ENCODE measurements at places on chromosomes 3 and 15.
A peak's percentile ranks its signal among the peaks of the same experiment; 100 is the strongest.

GRCh38 chr3:27556887-27557286 lies 72.7 kb upstream of the SLC4A7 start:
- no peak for DNase-seq

- no peak for DNase-seq
Measured at GRCh38 chr15:27673766-27674445, 425.2 kb downstream of the OCA2 start.

DNA sequence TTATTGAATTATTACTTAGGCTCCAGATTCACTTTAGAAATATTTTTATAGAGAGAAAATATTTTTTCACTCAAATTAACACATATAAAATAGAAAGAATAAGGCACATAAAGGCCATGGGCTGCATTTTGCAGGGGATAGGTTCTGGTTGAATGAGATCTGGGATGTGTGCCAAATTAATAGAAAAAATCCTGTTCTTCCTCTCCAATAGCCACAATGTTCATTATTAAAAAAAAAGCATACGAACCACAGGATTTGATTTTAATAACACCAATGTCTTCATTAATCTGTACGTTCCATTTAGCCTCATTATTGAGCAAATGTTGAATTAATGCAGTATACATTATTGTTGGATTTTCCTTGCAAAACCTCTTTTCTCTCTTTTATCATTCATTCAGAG lies 622.8 kb upstream of the AGTR1 start:
- DNase-seq: peak; percentile 8

- DNase-seq: no peak
Measured at GRCh38 chr3:64495781-64496334, 191.9 kb downstream of the ADAMTS9 start.

DNA sequence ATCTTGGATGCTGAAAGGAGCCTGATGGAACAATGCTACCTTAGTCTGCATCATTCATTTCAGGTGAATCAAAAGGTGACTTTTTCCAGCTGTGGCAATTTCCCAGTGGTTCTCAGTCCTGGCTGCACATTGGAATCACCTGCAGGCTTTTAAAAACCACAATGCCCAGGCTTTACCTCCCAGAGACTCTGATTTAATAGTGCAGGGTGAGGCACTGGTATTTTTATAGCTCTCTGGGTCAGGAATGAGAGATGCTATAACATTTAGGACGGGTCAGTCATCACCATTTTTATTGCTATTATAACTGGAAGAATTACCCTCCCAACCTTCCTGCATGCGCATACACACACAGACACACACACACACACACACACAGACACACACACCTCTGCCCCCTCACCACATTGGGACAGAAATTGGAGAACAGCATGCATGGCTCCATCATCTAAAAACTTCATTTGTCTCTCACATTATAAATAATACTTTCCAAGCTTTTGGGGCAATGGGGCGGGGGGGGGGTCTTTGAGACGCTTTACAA lies 41.1 kb downstream of the LARP6 start:
- no peak for DNase-seq

DNA sequence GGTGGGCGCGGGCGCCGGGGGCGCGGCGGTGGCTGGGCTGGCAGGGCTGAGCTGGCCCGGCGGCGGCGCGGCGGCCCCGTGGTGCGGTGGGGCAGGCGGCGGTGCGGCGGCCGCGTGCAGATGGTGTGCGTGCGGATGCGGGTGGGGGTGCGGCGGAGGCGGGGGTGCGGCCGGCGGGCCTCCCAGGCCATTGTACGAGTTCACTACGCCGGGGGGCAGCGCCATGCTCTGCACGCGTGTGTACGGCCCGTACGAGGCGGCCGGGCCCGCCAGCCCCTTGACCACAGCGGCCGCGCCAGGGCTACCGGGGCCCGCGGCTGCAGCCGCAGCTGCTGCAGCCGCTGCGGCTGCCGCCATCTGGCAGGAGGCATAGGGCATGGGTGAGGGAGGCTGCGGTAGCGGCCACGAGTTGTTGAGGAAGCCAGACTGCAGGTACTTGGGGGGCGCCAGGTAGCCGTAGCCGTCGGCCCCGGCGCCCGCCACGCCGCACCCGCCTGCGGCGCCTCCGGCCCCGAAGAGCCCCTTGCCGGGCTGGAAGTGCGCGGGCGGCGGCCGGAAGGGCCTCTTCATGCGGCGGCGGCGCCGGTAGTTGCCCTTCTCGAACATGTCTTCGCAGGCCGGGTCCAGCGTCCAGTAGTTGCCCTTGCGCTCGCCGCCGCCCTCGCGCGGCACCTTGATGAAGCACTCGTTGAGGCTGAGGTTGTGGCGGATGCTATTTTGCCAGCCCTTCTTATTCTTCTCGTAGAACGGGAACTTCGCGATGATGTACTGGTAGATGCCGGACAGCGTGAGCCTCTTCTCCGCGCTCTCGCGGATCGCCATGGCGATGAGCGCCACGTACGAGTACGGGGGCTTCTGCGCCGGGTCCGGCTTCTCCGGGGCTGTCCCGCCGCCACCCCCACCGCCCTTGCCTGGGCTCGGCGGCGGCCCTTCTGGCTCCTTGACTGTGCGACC lies 951 bp downstream of the FOXL2 start:
- DNase-seq: no peak

DNA sequence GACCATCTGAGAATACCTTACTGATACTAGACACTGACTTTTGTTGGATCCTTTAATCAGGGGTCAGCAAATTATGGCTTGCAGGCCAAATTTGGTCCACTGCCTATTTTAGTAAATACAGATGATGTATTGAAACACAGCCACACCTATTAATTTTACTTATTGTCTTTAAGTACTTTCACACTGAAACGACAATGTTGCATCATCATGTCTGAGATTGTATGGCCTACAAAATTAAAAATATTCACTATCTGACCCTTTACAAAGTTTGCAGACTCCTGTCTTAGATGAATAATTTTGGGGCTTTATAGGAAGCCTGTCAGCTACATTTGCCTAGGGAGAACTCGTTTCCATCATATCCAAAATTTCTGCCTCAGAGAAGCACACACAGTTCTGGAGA lies 503.2 kb upstream of the TGFBR2 start:
- DNase-seq: no peak

GRCh38 chr3:4588466-4588865 lies 95.3 kb downstream of the ITPR1 start:
- DNase-seq: no peak

- DNase-seq: no peak
Measured at GRCh38 chr3:28326458-28326926, 22.0 kb upstream of the ZCWPW2 start.

GRCh38 chr15:84685304-84685703 lies 27.3 kb upstream of the NMB start:
- DNase-seq: no peak

DNA sequence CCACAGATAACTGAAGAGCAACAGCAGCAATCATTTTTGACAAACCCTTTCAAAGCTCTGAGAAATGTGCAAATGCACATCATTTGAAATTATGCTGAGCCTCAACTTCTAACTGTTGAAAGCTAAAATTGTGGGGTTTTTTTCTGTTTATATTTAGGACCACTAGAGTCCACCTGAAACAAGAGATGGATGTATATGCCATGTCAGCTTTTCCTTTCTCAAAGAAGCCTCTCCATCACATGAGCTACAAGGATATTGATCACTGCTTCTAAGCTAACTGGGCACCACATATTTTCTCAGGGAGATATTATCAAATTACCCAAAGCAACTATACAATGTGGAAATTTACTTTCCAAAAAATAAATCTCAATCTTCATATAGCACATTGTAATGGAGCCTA lies 498.6 kb upstream of the ZNF385D start:
- no peak for DNase-seq

DNA sequence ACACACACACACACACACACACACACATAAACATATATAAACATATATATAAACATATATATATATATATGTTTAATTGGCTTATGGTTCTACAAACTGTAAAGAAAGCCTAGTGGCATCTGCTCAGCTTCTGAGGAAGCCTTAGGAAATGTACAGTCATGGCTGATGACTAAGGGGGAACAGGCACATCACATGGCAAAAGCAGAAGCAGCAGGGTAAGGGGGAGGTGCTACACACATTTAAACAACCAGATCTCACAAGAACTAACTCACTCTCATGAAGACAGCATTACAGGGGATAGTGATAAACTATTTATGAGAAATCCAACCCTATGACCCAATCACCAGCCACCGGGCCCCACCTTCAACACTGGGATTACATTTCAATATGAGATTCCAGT lies 922.9 kb downstream of the SI start:
- no peak for DNase-seq

DNA sequence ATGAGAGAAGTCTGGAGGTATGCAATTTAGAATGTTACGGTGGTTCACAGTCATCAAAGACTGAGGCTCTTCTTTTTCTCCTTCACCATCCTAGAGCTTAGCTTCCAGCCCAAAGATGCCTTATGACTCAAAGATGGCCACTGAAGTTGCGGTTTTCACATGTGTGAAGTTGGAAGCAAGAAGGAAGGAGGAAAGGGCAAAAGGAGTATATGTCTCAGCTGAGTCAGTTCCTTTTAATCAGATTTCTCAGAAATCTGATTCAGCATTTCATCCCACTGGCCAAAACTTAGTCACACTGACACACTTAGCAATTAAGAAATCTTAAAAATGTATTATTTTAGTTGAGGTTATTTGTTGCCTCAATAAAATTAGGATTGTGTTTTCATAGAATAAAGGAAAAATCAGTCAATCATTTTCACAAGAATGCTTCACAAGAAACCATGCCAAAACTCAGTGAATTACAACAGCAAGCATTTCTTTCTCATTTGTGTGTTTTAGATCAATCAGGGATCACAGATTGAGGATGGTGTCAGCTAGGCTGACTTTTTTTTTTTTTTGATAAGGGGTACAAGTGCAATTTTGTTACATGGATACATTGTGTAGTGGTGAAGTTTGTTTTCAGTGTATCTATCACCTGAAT lies 211.1 kb upstream of the GADL1 start:
- no peak for DNase-seq

- DNase-seq: no peak
Measured at GRCh38 chr15:84003791-84004503, 231.6 kb upstream of the GOLGA6L4 start.

GRCh38 chr15:27341780-27342343 lies 370.9 kb downstream of the GABRG3 start:
- no peak for DNase-seq

- no peak for DNase-seq
Measured at GRCh38 chr3:31486865-31487533, 45.7 kb upstream of the STT3B start.

DNA sequence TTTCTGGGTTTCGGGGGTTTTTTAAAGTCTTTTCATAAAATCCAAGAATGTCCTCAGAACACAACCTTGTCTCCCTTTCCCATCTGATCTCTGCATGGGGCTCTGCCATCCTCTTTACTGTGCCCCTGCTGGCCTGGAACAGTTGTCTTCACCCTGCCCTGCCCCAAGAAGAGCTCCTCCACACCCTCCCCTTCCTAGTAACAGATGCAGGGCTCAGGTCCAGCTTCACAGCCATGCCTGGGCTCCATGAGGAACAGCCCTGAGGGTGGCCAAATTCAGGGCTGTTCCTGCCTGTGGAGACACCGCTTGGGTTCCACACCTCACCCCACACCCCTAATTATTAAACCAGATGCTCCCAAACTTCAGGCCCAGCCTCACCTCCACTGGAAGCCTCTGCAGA lies 12.9 kb upstream of the ULK3 start:
- no peak for DNase-seq

- no peak for DNase-seq
Measured at GRCh38 chr3:164470471-164470870, 607.8 kb downstream of the SI start.

DNA sequence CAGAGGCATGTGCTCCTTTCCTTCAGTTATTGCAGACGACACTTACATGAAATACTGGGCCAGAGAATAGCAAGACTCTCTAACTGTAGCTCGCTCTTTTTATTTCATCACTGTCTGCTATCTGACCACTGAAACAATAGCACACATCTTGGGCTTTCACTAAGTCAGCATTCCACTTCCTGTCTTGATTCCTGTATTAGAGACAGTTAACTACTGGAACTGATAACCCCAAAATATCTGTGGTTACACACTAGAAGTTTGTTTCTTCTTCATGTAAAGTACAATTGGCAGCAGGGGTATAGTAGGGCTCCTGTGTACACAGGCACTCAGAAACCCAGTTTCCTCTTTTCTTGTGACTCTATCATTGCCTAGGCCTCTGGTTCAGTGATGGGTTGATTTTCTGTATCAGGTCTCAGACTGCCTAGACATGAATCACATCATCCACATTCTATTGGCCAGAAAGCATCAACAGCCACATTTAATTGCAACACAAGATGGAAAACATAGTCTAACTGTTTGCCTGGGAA lies 230.2 kb upstream of the CD96 start:
- no peak for DNase-seq

DNA sequence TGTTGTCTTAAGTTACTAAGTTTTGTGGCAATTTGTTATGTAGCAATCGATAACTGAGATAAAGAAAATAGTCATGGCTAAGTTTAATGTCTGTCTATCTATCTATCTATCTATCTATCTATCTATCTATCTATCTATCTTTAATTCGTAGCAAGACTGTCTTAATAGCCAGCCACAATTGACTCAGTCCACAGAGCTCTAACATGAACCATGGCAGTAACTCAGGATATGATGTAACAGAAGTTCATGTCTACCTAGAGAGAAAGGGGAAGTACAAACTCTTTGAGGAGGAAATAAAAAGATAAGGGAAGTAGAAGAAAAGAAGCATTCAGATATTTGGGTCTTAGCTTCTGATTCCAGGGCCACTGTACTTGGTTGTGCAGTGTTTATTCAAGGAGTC lies 61.5 kb upstream of the FNDC3B start:
- no peak for DNase-seq

DNA sequence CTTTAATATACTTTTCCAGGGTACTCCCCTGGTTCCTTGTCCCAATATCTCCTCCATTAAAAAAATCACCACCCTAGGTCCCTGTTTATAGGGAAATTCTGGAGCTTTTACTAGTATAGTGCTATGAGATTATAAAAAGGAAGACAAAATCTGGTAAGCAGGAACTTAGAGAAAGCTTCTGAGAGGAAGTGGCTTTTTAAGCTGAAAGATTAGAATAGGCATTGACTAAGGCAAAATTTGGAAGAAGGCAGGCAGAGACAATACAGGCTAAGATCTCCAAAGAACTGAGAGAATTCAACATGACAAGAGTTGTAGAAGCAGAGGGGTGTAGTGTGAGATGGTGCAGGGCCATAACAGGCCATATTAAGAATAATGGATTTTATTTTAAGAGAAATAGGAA lies 25.8 kb downstream of the SGO1 start:
- DNase-seq: no peak

GRCh38 chr3:98003306-98003969 lies 31.2 kb upstream of the RIOX2 start:
- DNase-seq: no peak
